ENCODE measurements at places on chromosomes 11 and 22. TPM values are rescaled to one million over a fixed set of nuclear protein-coding genes. Genes with fewer than 3 reads are reported as not detected.

GRCh38 chr22:48870436-48870835, 957.2 kb downstream of the BRD1 start:
- no peak for DNase-seq

- no peak for DNase-seq
These were observed 112.4 kb downstream of the LDLRAD3 start for GRCh38 chr11:36056160-36056751.

DNA sequence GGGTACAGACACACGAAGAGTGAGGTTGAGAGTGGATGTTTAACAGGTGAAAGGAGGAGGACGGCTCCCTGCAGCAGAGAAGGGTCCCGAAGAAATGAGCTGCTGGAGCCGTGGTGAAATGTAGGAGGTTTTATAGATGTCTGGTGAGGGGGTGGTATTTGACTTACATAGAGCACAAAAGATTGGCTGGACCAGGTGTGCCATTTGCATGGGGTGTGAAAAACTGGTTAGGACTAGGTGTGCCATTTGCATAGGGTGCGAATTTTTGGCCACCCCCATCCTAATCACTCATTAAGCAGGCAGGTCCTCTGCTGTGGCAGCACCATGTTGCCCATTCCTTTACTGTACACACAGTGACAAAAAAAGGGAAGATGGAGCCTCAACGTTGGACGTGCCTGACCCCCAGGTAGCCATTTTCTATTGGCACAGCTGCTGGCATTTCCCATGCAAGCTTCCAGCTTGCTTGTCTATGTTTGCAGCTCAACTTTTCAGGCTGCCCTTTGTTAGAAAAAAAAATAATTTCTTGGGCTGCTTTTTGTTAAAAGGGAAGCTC, 581.7 kb upstream of the B3GAT1 start:
- no peak for DNase-seq

GRCh38 chr11:2536440-2536989, 91.7 kb downstream of the KCNQ1 start:
- DNase-seq: no peak

MOGAT2 gene
- total RNA-seq: not detected

DNA sequence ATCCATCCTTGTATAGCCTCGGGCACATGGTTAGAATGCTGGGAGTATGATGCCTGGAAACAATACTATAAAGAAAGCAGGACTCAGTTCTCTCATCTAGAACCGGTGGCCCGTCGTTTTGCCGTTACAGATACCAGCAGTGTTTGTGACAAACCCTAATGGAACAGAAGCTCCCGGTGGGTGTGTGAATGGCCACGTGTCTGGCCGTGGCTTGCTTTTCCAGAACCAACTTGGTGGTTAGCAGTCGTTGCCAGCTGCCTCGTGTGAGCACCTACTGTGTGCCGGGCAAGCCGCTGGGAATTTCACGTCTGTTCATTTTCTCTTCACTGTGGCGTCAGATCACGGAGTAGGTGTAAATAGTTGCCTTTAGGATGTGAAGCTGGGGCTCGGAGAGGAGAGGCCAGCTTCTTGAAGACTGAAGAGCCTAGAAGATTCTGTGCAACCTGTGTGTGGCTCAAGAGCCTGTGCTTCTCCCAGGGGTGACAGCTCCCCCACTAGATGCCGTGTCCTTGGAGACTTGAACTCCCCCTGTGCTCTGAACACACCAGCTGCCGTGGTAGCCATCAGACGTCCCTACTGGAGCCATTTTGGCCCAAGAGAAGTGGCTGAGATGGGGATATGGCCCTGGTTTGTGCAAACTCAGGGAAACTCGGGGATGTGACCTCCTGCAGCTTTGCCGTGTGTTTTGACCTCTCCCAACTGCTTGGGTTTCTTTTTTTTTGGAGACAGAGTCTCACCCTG, 57.5 kb upstream of the PPARA start:
- no peak for DNase-seq

GRCh38 chr22:45308391-45308956, 1.3 kb upstream of the FAM118A start:
- no peak for DNase-seq
